ENCODE measurements at places on chromosomes 1 and 21. TPM values are rescaled to one million over a fixed set of nuclear protein-coding genes. Genes with fewer than 3 reads are reported as not detected.

ABCG1 gene
- total RNA-seq = 7.2 TPM

GRCh38 chr1:72485801-72486200 is 203.5 kb upstream of the NEGR1 start:
- peak; percentile 5 for DNase-seq

GRCh38 chr21:19228226-19228625 is 824.6 kb upstream of the TMPRSS15 start:
- DNase-seq = no peak

OLFML3 gene
- total RNA-seq = 441 TPM

- DNase-seq = no peak
These were observed 42.6 kb downstream of the FAF1 start for GRCh38 chr1:50917138-50918137.

DNA sequence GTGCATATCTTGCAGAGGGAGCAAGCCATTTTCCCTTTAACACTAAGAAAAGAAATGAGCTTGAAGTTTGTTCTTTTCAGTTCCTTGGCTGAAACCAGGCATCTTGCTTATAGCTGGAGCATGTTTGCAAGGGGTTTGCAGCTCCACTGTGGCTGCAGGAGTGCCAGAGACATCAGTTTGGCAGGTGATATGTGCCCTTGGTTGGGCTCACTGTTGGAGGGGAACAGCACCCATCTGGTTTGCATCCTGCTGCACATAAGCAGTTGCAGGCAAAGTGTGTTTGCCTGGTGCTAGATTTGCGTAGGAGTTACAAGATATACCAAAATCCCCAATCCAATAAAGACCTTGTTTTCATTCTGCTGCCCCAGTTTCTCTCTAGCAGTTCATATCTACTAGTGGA is 47.8 kb upstream of the IKBKE start:
- no peak for DNase-seq

PDPN gene
- total RNA-seq = 332 TPM

DNA sequence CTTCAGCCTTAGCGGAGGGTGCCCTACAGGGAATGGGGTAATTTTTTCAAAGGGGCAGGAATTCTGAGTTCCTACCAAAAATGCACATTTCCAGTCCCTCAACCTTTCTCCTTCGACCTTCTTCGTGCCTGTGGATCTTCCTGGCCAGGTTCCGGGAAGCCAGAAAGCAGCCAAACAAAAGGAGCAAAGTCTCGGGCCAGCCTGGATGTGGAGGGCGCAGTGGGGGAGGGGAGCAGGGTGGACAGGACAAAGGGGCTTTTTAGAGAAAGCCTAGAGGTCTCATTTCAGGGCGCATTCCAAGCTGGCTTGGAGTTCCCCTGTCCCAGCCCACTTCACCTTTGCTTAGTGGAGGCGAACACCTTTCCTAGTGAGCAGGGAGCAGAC is 2.9 kb upstream of the INAVA start:
- DNase-seq = peak; percentile 70

- no peak for DNase-seq
These were observed 5.0 kb downstream of the DENND1B start for GRCh38 chr1:197770243-197770642.

DNA sequence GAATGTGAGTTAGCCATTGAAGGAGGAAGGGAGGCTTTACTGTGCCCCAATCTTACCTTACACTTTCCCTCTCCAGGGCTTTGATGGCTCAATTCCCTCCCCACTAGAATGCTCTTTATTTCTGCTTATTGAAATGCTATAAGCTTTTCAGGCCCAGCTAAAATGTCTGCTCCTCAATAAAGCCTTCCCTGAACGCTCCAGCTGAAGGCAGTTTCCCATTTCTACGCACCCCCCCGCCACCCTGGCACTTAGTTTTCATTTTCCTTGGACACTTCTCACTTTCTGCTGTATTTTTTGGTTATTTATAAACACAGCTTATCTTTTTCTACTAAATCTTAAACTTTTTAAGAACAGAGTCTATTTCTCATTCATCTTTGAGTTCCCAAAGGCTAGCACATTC is 7.1 kb upstream of the TMEM167B start:
- no peak for DNase-seq

- DNase-seq = no peak
These were observed 43.5 kb downstream of the CCDC30 start for GRCh38 chr1:42506576-42506975.

- DNase-seq = no peak
These were observed 108.8 kb upstream of the MAGI3 start for GRCh38 chr1:113281550-113281949.

GPR153 gene
- total RNA-seq = 6.9 TPM

GRCh38 chr1:36864182-36864822 is 170.0 kb downstream of the GRIK3 start:
- DNase-seq = no peak

DNA sequence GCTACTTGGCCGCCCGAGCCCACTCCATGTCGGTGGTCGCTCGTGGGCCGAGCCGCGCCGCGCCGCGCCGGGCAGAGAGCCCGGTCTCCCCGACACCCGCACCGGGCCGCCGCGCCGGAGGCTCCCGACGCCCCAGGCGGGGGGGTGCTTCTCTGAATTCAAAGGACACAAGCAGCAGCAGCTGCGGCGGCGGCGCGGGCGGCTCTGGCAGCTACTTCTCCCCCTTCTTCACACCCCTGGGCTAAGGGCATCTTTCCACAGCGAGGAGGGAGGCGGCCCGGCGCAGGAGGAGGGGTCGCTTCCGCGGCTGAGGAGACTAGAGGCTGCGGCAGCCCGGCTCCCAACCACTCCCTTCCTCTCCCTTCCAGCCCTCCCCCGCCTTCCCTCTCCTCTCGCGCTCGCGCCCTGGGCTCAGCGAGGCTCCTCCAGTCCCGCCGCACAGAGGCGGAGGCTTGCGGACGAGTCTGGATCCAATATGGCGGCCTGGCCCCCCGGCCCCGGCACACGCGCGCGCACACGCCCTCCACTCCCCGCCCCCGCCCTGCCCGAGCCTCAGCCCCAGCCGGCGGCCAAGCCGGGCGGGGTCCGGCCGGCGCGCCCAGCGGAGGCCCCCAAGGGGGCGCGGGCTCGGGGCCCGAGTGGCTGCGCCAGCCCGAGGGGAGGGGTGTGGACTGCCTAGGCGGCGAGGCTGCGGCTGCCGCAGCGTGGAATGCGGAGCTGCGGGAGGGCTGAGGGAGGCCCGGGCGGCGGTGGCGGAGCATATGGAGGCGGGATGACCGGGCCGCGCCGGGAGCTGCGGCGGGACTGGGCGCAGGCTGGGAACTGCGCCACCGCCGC is at the start of gene CDC42BPA:
Gene CDC42BPA, minus strand, starts transcription at position 477 of the 837 bp plus-strand sequence. CDS start 1,310 bp downstream, outside the sequence.
- peak; percentile 94 for DNase-seq

DNA sequence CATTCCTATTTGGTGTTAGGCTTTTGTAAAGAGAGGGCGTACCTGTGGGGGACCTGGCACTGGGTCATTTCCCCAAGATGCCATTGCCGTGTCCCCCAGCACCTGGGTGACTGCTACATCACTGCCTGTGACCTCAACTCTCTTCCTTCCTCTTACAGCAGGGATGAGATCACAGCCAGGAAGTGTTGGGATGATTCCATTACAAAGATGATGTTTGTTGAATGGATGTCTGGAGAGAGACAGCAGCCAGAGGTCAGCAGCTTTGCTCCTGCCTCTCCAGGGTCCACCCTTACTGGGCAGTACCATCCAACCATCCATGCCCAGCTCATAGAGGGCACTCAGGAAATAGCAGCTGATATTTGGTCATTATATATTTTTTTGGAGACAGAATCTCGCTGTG is 35.1 kb downstream of the TMEM51 start:
- no peak for DNase-seq

TRAF3IP3 gene
- total RNA-seq = 0.20 TPM

- DNase-seq = no peak
These were observed 13.0 kb downstream of the NES start for GRCh38 chr1:156664046-156664766.

GRCh38 chr1:115722221-115722620 is 46.3 kb downstream of the CASQ2 start:
- no peak for DNase-seq

- DNase-seq = no peak
These were observed 599.8 kb upstream of the CXADR start for GRCh38 chr21:16913010-16913409.

CAPZA1 gene
- total RNA-seq = 177 TPM

DNA sequence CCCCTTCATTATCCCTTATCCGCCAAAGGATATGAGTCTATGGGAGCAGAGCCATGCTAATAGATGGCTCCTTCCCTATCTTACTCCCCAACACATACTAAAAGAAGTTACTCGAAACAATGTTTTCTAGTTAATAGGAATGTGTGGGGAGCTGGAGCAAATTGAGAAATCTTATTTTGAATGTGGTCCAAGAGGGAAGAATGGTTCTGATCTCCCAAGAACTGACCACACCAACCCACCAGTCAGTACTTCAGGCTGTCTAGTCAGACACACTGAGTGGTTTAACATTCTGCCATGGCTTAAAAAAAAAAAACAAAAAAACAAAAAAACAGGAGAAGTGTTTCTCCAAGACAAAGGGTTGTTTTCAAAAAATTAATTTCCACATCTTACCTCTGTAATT is 31.5 kb upstream of the DNASE2B start:
- DNase-seq = no peak

SRGAP2B gene
- 7.1 TPM for total RNA-seq

DNA sequence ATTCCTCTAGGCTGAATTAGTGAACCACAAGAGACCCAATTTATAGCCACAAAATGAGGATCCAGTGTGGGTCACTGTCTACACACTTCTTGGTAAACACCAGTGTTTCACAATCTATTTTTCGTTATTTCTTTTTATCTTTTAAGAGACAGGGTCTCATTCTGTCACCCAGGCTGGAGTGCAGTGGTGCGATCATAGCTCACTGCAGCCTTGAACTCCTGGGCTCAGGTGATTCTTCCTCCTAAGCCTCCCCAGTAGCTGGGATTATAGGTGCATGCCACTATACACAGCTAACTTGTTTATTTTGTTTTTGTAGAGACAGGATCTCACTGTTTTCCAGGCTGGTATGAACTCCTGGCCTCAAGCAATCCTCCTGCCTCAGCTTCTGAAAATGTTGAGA is 29.3 kb upstream of the SLC45A3 start:
- DNase-seq = no peak

TSSK3 gene
- total RNA-seq = 1.4 TPM

CFAP74 gene
- not detected for total RNA-seq

GRCh38 chr1:234564035-234565029 is 45.6 kb downstream of the IRF2BP2 start:
- peak; percentile 82 for DNase-seq

- no peak for DNase-seq
These were observed 647.9 kb downstream of the PLA2G4A start for GRCh38 chr1:187476671-187477070.

RHCE gene
- total RNA-seq = 8.8 TPM

DNA sequence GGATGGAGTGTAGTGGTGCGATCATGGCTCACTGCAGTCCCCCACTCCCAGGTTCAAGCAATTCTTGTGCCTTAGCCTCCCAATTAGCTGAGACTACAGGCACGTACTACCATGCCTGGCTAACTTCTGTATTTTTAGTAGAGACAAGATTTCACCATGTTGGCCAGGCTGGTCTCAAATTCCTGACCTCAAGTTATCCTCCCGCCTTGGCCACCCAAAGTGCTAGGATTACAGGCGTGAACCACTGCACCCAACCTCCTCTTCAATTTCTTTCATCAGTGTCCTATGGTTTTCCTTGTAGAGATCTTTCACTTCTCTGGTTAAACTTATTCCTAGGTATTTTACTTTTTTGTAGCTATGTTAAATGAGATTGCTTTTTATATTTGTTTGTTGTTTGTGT is 10.7 kb upstream of the MAST2 start:
- DNase-seq = no peak

DNA sequence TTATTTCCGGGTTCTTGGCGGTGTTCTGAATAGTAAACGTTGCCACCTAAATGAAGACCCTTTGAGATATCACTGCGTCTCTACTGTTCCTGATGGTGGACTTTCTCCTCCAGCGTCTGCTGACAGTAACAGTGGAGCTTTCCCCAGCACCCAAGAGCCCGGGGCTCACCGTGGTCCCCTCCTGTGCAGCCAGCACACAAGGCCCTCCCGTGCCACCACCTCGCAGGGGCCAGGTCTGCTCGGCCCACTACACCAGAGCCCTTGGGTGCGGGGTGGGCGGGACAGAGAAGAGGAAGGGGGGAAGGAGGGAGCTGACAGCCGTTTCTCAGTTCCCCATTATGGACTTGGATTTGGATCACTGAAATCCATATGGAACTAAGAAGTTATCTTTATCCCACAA is 61.2 kb upstream of the TRAPPC10 start:
- no peak for DNase-seq

GRCh38 chr1:36339215-36339614 is 15.8 kb upstream of the EVA1B start:
- no peak for DNase-seq

SYT14 gene
- total RNA-seq = 1.4 TPM

- DNase-seq = peak; percentile 43
These were observed 56.0 kb downstream of the ADARB1 start for GRCh38 chr21:45130324-45130774.

GRCh38 chr1:116496380-116496779 is 74.4 kb downstream of the CD58 start:
- peak; percentile 34 for DNase-seq

APCS gene
- total RNA-seq = not detected

DNA sequence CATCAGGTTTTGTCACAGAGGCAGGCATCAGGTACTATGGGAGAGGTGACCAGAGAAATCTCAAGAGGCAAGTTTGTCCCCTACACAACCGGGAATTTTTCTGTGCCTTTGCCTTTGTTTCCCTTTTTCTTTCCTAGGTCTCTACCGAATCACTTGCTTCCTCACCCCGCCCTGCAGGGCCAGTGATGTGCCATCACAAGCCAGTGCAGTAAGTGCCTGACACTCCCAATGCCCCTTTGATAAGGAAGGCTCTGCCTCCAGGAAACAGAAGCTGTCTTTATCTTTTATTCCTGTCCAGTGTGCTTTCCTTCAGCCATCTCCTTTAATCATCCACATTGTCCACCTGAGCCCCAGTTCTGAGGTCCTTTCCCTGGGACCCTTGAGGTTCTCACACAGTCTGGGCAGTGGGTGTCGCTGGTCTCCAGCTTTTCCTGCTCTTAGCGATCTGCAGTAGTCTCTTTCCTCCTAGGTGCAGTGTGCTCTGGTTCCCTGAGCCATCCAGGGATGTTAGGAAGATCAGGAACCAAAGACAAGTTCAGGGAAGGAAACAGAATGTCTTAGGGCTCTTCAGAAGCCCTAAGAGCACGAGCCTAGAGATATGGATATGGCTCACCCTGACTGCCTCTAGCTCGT is 36.6 kb downstream of the GJA5 start:
- DNase-seq = peak; percentile 82

GRCh38 chr1:24911651-24912155 is 18.4 kb downstream of the RUNX3 start:
- no peak for DNase-seq

DNA sequence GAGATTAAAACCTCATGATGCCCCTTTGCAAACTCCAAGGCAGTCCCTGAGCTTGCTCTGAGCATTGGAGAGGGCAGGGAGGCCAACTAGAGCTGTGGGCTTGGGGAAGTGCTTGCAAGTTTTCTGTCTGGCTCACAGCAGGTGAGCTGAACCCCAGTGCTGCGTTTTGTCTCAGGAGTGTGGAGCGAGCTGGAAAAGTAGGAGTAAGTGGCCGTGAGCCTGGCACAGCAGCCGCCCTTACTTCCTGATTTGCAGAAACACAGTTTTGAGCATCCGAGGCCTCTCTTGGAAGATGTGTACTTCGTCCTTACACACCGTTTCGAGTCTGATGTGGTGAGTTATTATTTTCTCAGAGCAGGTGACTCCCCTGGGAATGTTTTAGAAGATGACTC is 221.2 kb upstream of the C1orf174 start:
- no peak for DNase-seq

GRCh38 chr1:240495601-240496000 is 116.4 kb downstream of the GREM2 start:
- DNase-seq = no peak

Data from hepatocyte (in vitro differentiated cells).